A549 treated with Hydrocortisone at 1 μM for 4 hours (cell line): ENCODE measurements at places on chromosomes 12 and 14. TPM values are rescaled to one million over a fixed set of nuclear protein-coding genes. Genes with fewer than 3 reads are reported as not detected.

Gene DLGAP5
- 24.4 to 41.4 TPM (median 29.0 TPM) in 5 replicates for total RNA-seq

Gene GPD1
- total RNA-seq = 0.13 to 0.38 TPM (median 0.18 TPM) in 5 replicates

Gene SERPINA3
- total RNA-seq = 11.8 to 16.1 TPM (median 13.4 TPM) in 5 replicates

Gene TMPRSS12
- total RNA-seq = not detected in 5 replicates

Gene C14orf132
- total RNA-seq = 4.4 to 7.0 TPM (median 5.5 TPM) in 5 replicates

Gene PELI2
- total RNA-seq = 0.73 to 1.3 TPM (median 1.2 TPM) in 5 replicates

Gene POTEM
- not detected in 5 replicates for total RNA-seq

Gene ZNF26
- total RNA-seq = 7.0 to 10.3 TPM (median 7.8 TPM) in 5 replicates

Gene AQP5
- total RNA-seq = not detected in 5 replicates

Gene SAMD15
- 1.2 to 2.6 TPM (median 1.6 TPM) in 5 replicates for total RNA-seq

Gene RASAL1
- total RNA-seq = 0.17 to 0.46 TPM (median 0.33 TPM) in 5 replicates
